ENCODE measurements at places on chromosomes 16 and 17.

- DNase-seq: peak; percentile 3
Observed at GRCh38 chr16:47258874-47259461, 115.2 kb upstream of the NETO2 start.

DNA sequence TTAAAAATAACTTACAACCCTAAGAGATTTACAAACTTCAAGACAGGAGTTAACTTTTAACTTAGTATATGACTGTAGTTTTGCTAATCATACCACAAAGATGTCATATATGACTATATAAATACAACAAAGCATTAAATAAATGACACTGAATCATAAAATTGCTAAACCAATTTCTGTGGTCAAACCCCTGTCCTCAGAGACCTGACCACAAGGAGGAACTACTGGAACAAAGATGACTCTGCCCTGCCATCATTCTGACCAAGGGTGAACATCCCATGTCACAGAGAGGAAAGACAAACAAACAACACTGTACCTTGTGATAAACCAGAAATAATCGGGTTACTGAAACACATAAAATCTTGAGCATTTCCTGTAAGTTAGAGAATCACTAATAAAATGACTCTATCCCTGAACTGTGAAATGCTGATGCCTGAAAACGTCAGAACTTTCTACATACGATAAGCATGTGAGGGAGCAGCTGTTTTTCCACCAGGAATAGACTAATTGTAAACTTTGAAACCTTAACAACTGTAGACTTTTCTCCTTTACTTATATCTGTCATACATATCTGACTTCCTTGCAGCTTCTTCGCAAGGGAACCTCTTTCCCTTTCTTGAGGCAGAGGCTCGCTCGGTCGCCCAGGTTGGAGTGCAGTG is 47.9 kb downstream of the WDR59 start:
- DNase-seq: peak; percentile 43

DNA sequence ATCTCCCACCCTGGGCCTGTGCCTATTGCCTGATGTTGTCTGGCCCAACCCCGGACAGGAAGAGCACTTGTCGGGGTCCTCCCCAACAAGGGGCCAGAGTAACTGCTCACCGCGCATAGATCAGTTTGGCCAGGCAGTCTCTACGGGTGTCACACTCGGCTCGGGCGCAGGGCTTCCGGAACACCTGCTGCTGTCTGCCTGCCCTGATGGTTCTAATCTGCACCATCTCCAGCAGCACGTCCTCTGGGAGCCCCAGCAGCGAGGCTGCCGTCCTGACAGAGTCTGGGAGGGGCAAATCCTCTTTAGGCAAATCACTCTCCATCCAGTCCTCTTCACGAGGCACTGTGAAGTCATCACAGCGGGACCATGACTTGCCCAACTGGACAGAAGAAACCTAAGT is 24.0 kb downstream of the MYO19 start:
- no peak for DNase-seq

- no peak for DNase-seq
Observed at GRCh38 chr17:31294231-31294630, 2.8 kb downstream of the OMG start.

GRCh38 chr16:23857256-23857880 is 21.6 kb downstream of the PRKCB start:
- no peak for DNase-seq

DNA sequence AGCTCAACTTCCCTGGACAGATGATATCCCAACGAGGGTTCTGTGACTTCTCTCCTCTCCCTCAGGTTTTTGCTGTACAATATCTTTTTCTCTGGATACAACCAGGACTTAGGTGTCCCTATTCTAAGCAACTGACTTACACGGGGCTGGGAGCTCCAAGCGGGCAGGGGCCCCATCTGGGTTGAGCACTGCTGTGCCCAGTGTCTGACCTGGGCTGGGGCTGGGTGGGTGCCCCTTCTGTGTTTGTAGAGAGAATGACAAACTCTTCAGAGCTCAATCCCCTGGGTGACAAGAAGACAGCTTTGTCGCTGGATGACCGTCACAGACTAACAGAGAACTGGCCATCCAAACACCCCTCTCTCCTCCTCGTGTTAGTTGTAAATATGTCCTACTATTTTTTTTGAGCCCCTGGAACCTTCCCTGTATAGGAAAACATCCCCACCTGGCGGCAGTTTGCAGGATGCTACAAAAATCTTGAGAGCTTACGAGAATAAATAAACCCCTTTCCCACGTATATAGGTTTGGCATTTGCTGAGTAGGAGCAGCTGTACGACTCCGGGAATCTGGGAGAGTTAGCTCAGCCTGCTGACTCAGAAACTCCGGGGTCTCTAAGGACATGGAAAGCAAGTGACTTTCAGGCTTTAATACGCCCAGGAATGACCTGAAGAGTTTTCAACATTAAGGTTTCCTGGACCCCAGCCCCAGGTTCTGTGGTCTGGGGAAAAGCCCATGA is 23.7 kb upstream of the RCVRN start:
- no peak for DNase-seq
